Fibroblast of pulmonary artery (primary cell): ENCODE measurements at places on chromosomes 7 and 10.
A peak's percentile ranks its signal among the peaks of the same experiment; 100 is the strongest.

DNA sequence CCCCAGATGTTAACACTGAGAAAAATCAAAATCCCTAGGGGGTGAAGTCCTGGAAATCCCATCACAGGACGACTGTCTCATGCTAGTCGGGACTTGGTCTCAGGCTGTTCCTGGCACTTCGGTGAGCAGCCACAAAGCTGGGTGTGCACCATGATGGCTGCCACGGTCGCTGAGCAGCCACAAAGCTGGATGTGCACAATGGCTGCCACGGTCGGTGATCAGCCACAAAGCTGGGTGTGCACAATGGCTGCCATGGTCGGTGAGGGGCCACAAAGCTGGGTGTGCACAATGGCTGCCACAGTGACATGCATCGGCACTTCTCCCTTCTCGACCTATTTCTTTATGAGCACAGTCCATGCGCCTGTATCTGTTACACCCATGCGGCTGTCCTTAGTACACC lies 505.1 kb downstream of the TCERG1L start:
- no peak for DNase-seq

DNA sequence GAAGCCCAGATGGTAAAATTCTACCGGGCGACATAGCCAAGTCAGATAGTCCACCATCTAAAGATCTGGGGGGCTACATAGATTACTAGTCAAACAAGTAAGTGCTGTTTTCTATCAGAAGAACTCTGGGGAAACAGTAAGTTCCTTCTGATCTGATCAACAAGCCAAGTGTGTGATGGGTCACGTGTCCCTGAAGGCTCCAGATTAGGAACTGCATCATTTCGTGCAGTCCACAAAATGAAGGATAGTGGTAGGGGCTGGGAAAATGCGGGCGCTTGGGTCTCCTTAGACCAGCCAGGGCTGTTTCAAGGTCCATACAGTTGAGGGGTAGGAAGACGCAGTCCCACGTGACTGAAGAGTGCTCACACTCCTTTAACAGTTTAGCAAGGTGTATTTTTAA lies 1.8 kb upstream of the CHN2 start:
- DNase-seq: no peak

- peak; percentile 8 for DNase-seq
Measured at GRCh38 chr7:117281562-117281961, 41.3 kb downstream of the WNT2 start.

GRCh38 chr7:115758025-115758424 lies 272.5 kb downstream of the TFEC start:
- DNase-seq: no peak

- no peak for DNase-seq
Measured at GRCh38 chr7:118202061-118202460, 18.1 kb downstream of the LSM8 start.

DNA sequence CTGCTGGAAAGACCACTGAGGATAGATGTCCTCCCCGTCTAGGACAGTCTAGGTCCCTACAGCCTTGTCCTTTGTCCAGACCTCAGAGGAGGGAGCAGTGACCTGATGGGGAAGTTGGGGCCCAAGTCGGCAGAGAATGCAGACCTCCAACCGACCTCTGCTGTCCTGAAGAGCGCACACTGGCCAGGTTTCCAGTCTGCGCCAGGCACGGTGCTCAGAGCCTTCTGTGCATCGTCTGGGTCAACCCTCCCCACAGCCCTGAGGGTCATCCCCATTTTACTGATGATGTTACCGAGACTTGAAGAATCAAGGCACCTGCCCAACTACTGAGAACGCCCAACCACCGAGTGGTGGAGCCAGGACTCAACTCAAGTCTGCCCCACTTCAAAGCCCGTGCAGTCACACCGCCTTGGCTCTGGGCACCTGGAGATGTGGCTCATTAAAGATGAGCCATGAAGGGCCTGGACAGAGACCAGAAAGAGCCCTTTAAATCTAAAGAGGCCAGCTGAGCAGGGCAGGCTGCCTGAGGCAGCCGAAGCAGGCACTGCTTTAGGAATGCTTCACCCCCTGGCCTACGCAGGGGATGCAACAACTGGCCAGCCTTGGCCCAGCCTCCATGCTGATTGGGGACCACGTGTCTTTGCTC lies 4.4 kb downstream of the ITPRIP start:
- no peak for DNase-seq

- DNase-seq: peak; percentile 77
Measured at GRCh38 chr7:117212969-117213877, 109.6 kb downstream of the WNT2 start.
